ENCODE measurements at places on chromosomes 2 and 18. TPM values are rescaled to one million over a fixed set of nuclear protein-coding genes. Genes with fewer than 3 reads are reported as not detected.

Gene ALK
- 0.04 TPM for polyA plus RNA-seq

Gene ARHGAP25
- 3.5 TPM for polyA plus RNA-seq

Gene ARL5A
- 25.2 TPM for polyA plus RNA-seq

DNA sequence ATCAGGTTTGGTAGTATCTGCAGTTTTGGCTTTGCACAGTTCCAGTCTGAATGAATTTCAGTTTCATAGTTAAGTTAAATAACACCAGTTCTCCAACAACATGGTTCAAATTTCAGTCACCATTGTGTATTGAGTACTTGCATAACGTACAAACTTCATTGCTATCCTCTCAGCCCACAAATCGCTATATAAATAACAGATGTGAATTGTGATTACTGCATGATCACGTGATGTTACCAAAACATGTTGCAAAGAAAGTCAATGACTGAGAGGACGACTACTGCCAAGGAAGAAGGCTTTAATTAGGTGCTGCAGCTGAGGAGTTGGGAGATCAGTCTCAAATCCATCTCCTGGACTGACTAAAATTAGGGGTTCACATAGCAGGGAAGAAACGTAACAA is 48.2 kb downstream of the COL4A4 start:
- H3K4me1 ChIP-seq, result no peaks in the 10 kb centered on the region
- DNase-seq, result peak; percentile 54
- H3K4me3 ChIP-seq, result no peak overlapping the region
- no peak overlapping the region for H3K27ac ChIP-seq
- no peaks in the 10 kb centered on the region for H3K27me3 ChIP-seq
- H3K36me3 ChIP-seq, result no peaks in the 10 kb centered on the region

Gene MATN3
- 1.8 TPM for polyA plus RNA-seq

All from muscle of leg (tissue), 16 donors.